IPS DF 19.7 (cell line): ENCODE measurements at places on chromosomes 11 and 22.
A peak's percentile ranks its signal among the peaks of the same experiment; 100 is the strongest.

- DNase-seq: no peak
Observed at GRCh38 chr11:9616858-9617257, 43.4 kb downstream of the WEE1 start.

- DNase-seq: no peak
Observed at GRCh38 chr11:4180441-4181183, 86.0 kb downstream of the RRM1 start.

DNA sequence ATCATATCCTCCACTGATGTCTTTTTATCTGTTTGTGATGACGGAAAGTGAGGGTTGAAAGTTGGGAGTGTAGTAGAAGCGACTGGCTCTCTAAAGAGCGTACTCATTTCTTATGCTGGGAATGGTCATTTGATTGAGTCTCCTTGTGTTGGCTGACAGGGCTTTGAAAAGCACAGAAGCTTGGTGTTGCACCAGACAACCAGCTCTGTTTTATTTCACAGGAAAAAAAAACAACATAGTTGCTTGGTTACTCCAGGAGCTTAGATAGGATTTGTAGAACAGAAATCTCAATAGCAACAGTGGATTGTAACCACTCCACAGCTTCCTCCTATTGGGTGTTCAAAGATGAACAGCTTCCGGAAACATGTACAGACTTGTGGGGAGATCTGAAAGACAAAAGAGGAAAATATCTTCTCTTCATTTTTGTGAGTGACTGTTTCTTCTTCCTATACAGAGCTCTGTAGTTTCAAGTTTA lies 2.7 kb downstream of the RBM14 start:
- DNase-seq: no peak

- DNase-seq: no peak
Observed at GRCh38 chr11:116590844-116591570, 181.8 kb downstream of the BUD13 start.

DNA sequence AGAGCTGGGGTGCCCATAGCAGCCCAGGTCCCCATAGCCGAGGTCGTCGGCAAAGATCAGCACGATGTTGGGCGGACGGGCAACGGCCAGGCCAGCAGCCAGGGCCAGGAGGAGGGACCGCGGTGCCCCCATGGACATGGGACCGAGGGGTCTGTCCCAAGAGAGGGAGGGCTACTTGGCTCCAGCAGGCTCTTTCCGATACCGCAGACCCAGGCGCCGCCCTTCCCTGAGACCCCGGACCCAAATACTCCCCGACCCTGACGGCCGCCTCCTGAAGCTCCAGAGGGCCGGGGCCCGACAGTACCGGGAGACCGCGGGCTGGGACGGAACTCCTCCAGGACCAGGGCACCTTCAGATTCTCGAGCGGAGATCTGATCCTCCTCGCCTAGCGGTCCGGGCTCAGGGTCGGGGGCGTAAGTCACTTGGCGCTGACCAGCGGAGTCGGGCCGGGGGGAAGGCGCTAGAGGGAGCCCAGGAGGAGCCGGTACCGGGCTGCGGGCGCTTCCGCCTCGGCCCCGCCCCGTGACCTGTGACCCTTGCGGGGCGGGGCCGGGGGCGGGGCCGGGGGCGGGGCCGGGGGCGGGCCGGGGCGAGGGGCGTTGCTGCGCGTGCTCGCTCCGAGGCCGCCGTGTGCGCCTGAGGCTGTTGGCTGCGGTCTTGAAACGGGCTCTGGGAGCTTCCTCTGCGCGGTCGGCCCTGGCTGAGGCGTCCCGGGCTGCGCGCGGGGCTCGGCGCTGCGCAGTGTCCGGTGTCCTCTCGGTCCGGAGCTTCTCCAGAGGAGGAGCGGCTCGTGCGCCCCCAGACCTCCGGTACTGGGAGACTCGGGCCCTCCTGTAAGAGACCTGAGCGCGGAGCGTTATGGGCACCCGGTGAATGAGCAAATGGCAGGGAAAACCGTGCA lies at the start of gene ARSA:
TSS of gene ARSA (minus strand) at position 511 of the 901 bp plus-strand sequence. CDS start at position 138, 373 bp downstream.
- DNase-seq: peak; percentile 28

GRCh38 chr11:122559734-122560382 lies 95.7 kb upstream of the UBASH3B start:
- no peak for DNase-seq

DNA sequence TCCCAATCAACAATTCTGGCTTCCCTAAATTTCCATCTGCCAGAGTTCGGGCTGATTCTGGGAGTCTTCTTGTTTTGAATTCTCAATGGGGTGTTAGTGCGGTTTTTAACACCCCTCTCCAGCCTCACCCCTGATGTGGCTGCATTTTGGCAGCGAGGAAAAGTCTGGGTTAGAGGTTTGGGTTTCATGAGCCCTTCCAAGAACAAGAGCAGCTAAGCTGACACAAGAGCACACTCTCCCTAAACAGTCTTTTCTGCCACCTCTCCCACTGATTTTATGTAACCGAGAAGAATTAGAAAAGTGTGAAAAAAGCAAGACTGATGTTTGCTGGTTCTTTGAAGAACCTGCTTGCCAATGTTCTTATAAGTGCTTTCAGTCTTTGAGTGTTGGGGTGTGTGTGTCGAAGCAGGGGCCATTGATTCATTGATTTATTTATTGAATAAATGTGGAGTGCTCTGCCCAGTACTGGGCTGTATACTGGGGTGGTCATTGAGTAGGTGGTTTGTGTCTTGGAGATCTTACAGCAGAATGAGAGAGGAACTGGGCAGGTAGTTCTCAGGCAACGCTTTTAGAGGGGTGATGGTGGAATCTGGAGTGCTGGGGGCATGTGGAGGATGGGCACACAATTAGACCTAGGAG lies 101.5 kb downstream of the TRAF6 start:
- DNase-seq: no peak

DNA sequence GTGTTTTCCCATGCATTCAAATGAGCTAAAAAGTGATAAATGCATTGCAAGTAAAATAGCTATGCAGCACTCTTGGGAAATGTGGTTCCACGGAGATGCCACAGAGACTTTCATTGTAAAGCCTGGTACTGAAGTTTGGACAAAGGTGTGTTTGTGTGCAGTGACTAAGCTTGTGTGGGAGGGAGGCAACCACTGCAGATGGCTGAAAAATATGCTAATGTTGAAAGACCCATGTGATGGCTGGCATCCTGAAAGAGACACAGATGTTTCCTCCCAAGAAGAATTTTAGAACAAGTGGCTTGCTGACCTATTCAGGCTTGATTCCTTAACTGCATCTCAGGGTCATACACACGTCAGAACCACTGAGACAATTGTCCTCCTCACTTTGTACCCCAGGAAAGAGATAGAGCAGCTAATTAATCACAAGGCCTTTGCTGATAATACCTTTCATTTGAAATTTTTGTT lies 73.8 kb downstream of the FAM76B start:
- no peak for DNase-seq

- no peak for DNase-seq
Observed at GRCh38 chr22:36349726-36350125, 38.0 kb downstream of the MYH9 start.

GRCh38 chr11:4543561-4543960 lies 1.4 kb upstream of the OR52M1 start:
- no peak for DNase-seq

DNA sequence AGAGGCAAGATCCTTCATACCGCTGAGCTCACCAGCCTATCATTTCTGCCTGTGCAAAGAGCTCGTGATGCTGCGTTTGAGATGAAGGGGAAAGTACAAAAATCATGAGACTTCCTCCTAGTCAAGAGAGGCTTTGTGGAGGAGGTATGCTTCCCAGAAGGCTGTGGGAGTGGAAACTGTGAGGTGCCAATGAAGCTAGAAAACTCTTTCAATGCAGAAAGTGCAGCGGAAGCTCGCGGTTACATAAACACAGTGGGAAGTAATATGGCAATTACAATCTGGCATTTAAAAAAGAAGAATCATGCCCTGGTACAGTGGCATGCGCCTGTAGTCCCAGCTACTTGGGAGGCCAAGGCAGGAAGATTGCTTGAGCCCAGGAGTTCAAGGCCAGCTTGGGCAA lies 134.8 kb downstream of the EHF start:
- no peak for DNase-seq

- DNase-seq: no peak
Observed at GRCh38 chr11:123286255-123286654, 91.2 kb upstream of the CLMP start.

DNA sequence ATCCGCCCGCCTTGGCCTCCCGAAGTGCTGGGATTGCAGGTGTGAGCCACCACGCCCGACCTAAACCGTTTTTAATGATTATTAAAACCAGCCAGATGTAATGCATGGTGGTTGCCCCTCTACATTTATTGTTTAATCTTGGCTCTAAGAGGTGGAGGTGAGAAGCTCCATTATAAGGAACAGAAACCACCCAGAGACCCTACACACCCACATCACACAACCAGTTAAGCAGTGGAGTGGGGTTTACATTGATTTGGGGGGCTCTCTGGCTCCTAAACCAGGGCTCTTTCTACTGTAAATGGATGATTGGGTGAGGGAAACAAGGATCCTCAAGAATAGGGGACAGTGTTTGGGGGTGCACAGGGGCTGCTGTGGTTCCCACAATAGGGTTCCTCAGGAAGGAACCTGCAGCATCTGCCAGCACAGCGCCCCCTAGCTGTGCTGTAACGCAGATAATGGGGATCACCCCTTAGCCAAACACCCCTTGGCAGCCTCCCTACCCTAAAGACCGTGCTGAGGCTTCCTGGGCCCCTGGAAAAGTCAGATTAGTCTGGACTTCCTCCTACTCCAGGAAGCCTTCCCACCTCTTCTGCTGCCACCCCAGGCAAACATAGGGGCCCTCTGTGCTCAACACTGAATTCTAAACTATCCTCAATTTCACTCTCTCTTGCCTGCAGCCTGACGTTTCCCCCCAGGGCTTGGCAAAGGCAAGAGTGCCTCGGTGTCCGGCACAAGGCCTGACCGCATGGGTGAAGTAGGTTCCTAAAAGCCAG lies 2.4 kb downstream of the MPST start:
- no peak for DNase-seq

DNA sequence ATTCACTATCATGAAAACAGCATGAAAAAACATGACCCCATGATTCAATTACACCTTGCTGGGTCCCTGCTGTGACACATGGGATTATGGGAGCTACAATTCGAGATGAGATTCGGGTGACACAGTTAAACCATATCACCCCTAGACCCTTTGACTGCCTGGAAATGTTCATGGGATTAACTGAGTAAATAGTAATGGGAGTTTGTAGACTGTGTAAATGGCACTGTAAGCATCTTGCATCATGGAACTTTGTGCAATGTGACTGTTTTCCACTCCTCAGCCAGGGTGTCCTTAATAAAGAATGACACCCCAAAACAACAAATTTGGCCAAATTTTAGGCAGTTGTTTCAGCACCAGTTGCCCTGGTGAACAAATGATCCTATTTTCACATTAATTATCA lies 7.9 kb upstream of the SLC22A25 start:
- no peak for DNase-seq

GRCh38 chr11:11949482-11949881 lies 58.9 kb downstream of the DKK3 start:
- no peak for DNase-seq

DNA sequence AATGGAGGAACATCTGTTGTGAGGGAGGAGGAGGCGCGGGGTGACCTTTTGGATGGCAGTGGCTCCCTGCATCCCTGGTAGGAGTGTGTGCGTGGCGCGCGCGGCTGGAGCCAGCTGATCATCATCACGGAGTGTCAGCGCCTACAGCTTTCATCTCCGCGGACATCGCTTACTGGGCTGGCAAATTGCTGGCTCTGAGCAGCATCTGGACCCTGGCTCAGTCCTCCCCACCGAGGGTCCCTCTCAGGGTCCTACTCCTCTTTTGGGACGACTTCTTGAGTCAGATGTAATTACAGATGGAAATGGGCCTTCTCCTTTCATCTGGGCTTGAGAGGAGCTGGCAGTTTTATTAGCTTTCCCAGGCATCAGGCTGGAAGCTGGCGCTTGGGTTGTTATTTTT lies 85.3 kb downstream of the CACNA1I start:
- DNase-seq: no peak

- no peak for DNase-seq
Observed at GRCh38 chr11:122046438-122046837, 69.6 kb downstream of the BLID start.

DNA sequence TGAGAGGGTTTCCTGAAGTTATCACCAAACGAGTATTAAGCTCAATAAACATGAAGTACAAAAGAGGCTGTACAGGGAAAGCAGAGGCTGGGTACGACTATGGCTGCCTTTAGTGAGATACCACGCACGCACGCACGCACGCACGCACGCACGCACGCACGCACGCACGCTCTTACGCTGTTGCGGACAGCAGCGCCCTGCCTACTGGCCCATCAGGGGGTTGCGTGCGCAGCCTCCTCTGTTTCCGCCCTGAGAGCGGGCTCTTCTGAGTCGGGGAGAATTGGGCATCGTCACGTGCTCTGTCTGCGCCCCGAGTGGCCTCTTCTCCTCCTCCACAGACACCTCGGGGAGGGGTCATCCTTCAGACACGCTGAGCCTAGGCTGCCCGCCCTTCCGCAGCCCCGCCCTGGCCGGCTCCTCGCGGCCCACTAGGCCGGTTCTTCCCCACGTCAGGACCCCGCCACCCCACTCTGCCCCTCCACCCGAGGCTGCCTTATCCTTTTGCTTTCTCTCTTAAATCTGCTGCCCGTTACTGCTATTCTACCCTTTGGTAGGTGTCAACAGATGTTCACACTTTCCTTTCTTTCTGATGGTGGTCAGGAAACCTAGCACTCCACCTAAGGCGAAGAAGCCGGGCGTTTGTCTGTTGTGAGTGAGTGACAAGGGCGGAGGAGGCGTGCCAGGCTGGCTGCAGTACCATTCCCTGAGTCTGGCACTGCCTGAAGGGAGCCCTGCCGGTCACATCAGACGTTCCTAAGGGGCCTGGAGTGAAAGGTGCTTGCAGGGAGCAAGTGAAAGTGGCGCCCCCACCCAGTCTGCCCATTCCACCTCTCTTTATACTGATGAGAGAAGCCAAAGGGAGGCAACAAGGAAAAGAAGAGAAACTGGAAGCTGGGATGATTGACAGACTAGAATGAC lies 300.4 kb upstream of the B3GAT1 start:
- no peak for DNase-seq

DNA sequence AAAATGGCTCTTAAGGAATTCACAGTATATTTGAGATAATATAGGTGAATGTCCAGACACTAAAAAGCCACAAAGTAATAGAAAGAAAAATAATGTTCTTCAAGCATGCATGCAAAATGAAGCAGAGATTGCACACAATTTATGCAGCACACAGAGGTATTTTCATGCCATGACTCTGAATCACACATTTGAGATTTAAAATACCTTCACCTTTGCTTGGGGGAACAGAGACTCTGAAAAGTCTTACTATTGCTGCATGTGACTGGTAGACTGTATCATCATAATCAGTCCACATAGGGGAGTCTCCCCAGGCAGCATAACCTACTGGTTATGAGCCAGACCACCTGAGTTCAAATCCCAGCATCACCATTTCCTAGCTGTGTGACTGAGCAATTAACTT lies 96.2 kb downstream of the RCN1 start:
- DNase-seq: no peak
